ENCODE measurements at places on chromosomes 13 and 19. TPM values are rescaled to one million over a fixed set of nuclear protein-coding genes. Genes with fewer than 3 reads are reported as not detected.

GRCh38 chr13:113851480-113851803 is 12.4 kb downstream of the GAS6 start:
- H3K27ac ChIP-seq = no peak overlapping the region
- no peaks in the 10 kb centered on the region for H3K27me3 ChIP-seq
- H3K4me1 ChIP-seq = peaks cover 11% of the 10 kb centered on the region
- no peak overlapping the region for H3K4me3 ChIP-seq

GRCh38 chr13:86446311-86446710 is 647.1 kb upstream of the SLITRK6 start:
- DNase-seq = no peak
- no peaks in the 10 kb centered on the region for H3K4me1 ChIP-seq
- no peak overlapping the region for H3K4me3 ChIP-seq
- no peaks in the 10 kb centered on the region for H3K36me3 ChIP-seq

- no peak overlapping the region for H3K4me3 ChIP-seq
- H3K4me1 ChIP-seq = peaks cover 10% of the 10 kb centered on the region
- H3K27me3 ChIP-seq = no peaks in the 10 kb centered on the region
- DNase-seq = no peak
- no peak overlapping the region for H3K27ac ChIP-seq
Measured at GRCh38 chr13:43877766-43878165, 1.8 kb downstream of the CCDC122 start.

GRCh38 chr19:53868091-53868891 is 608 bp downstream of the MYADM start:
- peak overlapping the region; percentile 88 for H3K27ac ChIP-seq
- no peaks in the 10 kb centered on the region for H3K27me3 ChIP-seq
- peak overlapping the region; percentile 62 for H3K4me3 ChIP-seq
- DNase-seq = peak; percentile 64
- H3K36me3 ChIP-seq = peaks cover 45% of the 10 kb centered on the region
- peaks cover 31% of the 10 kb centered on the region for H3K4me1 ChIP-seq

GRCh38 chr19:15550929-15551292 is 42.6 kb downstream of the CYP4F22 start:
- no peak overlapping the region for H3K4me3 ChIP-seq
- peaks cover 13% of the 10 kb centered on the region for H3K4me1 ChIP-seq
- H3K27me3 ChIP-seq = no peaks in the 10 kb centered on the region
- no peak for DNase-seq
- H3K27ac ChIP-seq = no peak overlapping the region

DNA sequence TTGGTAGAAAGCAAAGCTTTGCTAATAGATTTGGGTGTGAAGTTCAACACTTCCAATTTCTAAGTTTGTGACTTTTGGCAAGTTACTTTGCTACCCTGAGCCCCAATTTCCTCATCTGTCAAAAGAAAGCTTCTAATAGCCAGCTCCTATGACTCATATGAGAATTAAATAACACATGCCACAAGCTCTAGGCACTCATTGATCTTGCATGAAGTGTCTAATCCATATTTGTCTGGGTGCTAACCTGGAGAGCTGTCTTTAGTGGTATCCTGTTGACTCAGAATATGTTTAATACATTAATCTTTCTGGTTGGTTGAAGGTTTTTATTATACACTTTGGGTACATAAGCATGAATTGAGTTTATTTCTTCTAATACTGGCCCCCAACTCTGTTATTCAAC is 188.8 kb downstream of the POSTN start:
- no peaks in the 10 kb centered on the region for H3K36me3 ChIP-seq
- H3K27me3 ChIP-seq = no peaks in the 10 kb centered on the region
- H3K4me3 ChIP-seq = no peak overlapping the region

DNA sequence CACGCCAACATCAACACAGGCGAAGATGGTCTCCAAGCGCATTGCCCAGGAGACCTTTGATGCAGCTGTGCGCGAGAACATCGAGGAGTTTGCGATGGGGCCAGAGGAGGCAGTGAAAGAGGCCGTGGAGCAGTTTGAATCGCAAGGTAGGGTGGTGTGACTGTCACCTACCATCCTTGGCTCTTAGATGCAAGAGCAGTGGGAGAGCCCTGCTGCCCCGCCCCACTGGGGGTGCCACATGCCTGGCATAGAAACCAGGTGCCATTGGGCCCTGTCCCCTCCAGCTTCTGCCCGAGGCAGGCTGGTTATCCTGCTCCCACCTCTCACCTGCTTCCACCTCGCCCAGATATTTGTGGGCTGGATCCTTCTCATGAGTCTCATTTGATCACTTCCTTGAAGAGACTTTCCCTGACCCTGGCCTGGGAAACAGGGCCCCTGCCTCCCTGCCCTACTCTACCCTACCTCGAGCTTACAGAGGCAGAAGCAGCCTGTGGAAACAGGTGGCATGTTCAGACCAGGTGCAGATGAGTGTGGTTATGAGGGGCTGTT is 9.4 kb downstream of the ARMC6 start:
- H3K27me3 ChIP-seq = no peaks in the 10 kb centered on the region
- no peak overlapping the region for H3K4me3 ChIP-seq
- no peak overlapping the region for H3K27ac ChIP-seq
- no peak for DNase-seq
- H3K4me1 ChIP-seq = no peaks in the 10 kb centered on the region

DNA sequence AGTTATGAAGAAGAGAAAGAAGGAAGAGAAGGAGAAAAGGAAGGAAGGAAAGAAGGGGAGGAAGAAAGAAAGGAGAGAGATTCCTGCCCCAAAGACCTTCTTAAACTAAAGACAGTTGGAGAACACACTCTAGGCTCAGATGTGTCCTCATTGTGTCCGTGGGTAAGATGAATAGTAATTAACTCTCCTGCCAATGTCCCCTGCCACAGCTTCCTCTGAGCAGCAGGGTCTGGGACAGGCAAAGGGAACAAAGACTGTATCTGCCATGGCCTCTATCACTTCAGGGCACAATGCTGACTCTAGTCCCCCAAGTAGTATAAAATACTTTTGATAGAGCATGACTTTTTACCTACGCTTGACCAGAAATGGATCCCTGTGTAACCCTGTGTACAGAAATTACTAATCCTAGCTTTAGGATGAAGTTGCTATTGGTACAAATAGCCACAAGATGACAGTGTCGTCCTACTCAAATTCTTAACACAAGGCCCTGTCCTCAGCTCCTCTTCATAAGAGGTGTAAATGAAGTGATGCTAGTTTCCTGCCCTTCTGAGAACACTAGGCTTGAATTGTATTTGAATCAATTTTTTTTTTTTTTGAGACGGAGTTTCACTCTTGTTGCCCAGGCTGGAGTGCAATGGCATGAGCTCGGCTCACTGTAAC is 186.2 kb upstream of the GPR12 start:
- H3K36me3 ChIP-seq = no peaks in the 10 kb centered on the region
- peak; percentile 6 for DNase-seq
- H3K4me1 ChIP-seq = no peaks in the 10 kb centered on the region
- H3K27me3 ChIP-seq = no peaks in the 10 kb centered on the region

- H3K27ac ChIP-seq = no peak overlapping the region
- H3K4me3 ChIP-seq = no peak overlapping the region
- peaks cover 31% of the 10 kb centered on the region for H3K4me1 ChIP-seq
- no peaks in the 10 kb centered on the region for H3K27me3 ChIP-seq
- DNase-seq = peak; percentile 6
Measured at GRCh38 chr13:28583651-28584091, 75.3 kb upstream of the POMP start.

DNA sequence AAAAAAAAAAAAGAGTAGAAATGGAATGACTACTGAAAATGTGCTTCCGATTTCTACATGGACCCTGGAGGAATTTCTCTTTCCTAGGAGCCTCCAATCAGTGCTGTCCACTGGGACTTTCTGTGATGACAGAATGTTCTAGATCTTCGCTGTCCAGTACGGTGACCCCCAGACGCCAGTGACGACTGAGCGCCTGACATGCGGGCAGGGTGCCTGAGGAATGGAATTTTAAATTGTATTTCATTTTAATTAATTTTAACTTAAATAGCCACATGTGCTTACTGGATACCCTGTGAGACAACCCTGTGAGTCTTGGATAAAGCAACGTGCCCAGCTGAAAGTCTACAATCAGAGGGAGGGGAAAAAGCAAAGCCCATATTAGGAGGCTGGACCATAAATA is 4.1 kb upstream of the TLE6 start:
- no peaks in the 10 kb centered on the region for H3K27me3 ChIP-seq
- DNase-seq = no peak
- no peak overlapping the region for H3K4me3 ChIP-seq
- H3K36me3 ChIP-seq = no peaks in the 10 kb centered on the region

DNA sequence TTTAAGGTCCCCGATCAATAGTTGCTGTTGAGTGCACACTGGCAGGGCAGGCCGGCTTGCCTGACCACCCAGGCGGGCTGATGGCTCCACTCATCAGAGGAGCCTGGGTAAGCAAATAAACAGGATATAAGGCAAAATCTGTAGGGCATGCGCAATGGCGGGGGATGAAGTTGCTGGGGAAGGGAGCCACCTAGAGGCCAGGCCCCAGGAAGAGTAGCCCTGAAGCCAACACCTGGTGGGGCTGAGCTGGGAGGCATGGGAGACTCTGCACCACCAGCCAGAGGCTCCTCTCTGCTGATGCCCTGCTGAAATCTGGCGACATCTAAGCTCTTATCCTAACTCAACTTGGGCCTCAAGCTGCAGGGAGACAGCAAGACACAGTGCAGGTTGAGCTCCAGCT is 324.3 kb downstream of the ZNF536 start:
- no peak overlapping the region for H3K4me3 ChIP-seq
- H3K4me1 ChIP-seq = peaks cover 48% of the 10 kb centered on the region

- peak overlapping the region; percentile 89 for H3K4me3 ChIP-seq
- H3K27me3 ChIP-seq = no peaks in the 10 kb centered on the region
- H3K4me1 ChIP-seq = peaks cover 54% of the 10 kb centered on the region
- peaks cover 49% of the 10 kb centered on the region for H3K36me3 ChIP-seq
Measured at GRCh38 chr19:1249990-1250436, 1.6 kb downstream of the MIDN start.

DNA sequence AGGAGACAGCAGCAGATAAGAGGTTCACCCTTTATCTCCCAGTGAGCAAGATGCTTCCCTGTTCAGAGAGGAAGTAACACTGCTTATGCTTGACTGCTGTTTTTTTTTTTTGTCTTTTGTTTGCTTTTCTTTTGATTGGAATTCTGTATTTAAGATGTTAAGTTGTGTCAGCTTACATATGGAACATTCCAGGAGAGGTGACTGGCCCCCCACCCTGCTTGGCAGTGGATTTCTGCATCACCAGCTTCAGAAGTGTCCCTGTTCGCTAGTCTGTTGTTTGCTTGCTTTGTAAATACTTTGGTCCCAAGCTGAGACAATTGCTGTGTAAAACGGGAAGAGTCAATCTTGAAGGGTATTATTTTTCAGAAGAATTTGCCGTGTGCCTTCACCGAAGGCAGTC is 43.0 kb downstream of the IFT88 start:
- peaks cover 26% of the 10 kb centered on the region for H3K4me1 ChIP-seq
- peaks cover 6% of the 10 kb centered on the region for H3K36me3 ChIP-seq
- peak; percentile 79 for DNase-seq
- H3K4me3 ChIP-seq = no peak overlapping the region
- H3K27ac ChIP-seq = peak overlapping the region; percentile 52

GRCh38 chr13:100063333-100063732 is 25.6 kb upstream of the PCCA start:
- H3K27ac ChIP-seq = no peak overlapping the region
- no peaks in the 10 kb centered on the region for H3K36me3 ChIP-seq

DNA sequence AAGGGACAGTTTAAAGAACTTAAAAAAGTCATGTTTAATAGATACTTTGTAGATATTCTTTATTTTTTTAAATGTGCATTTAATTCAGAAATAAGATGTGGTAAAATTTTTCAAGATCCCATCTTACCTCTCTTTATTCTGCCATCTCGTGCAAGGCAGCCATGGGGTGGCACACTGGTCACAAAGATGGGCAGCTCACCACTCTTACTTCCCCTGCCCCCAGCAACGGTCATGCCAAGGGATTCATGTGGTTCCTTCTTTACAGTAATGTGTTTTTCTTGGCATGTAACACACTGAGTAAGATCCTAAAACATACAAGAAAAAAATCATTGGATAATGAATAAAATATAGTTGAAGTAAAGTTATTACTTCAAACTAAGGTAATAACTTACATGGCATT is 64.2 kb downstream of the LNX2 start:
- DNase-seq = no peak
- H3K4me1 ChIP-seq = no peaks in the 10 kb centered on the region
- no peaks in the 10 kb centered on the region for H3K27me3 ChIP-seq
- H3K36me3 ChIP-seq = no peaks in the 10 kb centered on the region
- H3K27ac ChIP-seq = no peak overlapping the region

GRCh38 chr13:107447591-107447990 is 767.7 kb downstream of the LIG4 start:
- H3K36me3 ChIP-seq = no peaks in the 10 kb centered on the region
- H3K27me3 ChIP-seq = no peaks in the 10 kb centered on the region
- no peak for DNase-seq
- H3K4me1 ChIP-seq = peaks cover 23% of the 10 kb centered on the region

DNA sequence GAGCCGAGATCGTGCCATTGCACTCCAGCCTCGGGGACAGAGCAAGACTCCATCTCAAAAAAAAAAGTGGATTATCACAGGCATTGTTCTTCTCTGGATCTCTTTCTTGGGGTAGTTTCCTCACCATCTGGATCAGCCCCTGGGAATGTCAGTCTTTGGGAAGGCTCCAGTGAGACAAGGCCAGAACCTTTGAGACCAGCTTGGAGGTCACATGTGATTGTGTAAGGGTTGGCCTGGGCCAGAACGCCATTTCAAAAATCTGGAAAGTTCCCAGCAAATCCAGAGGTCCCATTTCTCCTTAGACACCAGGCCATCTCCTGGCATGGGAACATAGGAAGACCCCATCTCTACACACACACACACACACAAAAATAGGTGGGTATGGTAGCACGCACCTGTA is 14.2 kb upstream of the ANGPTL8 start:
- H3K27ac ChIP-seq = no peak overlapping the region
- no peaks in the 10 kb centered on the region for H3K27me3 ChIP-seq
- DNase-seq = no peak
- H3K4me3 ChIP-seq = no peak overlapping the region

- H3K27me3 ChIP-seq = no peaks in the 10 kb centered on the region
- no peaks in the 10 kb centered on the region for H3K36me3 ChIP-seq
- DNase-seq = no peak
Measured at GRCh38 chr13:26480246-26480855, 77.1 kb upstream of the WASF3 start.

The PNMA8A gene
- 7.6 TPM for total RNA-seq

The CD209 gene
- total RNA-seq = not detected

The ZNF880 gene
- total RNA-seq = 8.7 TPM

The SELENOV gene
- not detected for total RNA-seq

The GDF15 gene
- 12.4 TPM for total RNA-seq

The ZNF491 gene
- total RNA-seq = 0.39 TPM

The CYP4F8 gene
- not detected for total RNA-seq

The CCDC106 gene
- 6.0 TPM for total RNA-seq

The MYDGF gene
- 250 TPM for total RNA-seq

The CYP4F22 gene
- not detected for total RNA-seq

The CEACAM3 gene
- not detected for total RNA-seq

Data from SJSA1 (cell line).